Bronchial smooth muscle cell (primary cell): ENCODE measurements at places on chromosomes 6 and 20. TPM values are rescaled to one million over a fixed set of nuclear protein-coding genes. Genes with fewer than 3 reads are reported as not detected.

Gene CST2
- not detected in 2 replicates for total RNA-seq

Gene CCM2L
- total RNA-seq: not detected in 2 replicates

Gene CAGE1
- total RNA-seq: under 0.01 and 0.09 TPM in 2 replicates

Gene THBD
- total RNA-seq: 5.7 and 34.8 TPM in 2 replicates

Gene PSORS1C2
- not detected in 2 replicates for total RNA-seq

Gene MAK
- total RNA-seq: not detected in 2 replicates

Gene SIRPA
- total RNA-seq: 6.6 and 8.2 TPM in 2 replicates
